ENCODE measurements at places on chromosomes 12 and 14. TPM values are rescaled to one million over a fixed set of nuclear protein-coding genes. Genes with fewer than 3 reads are reported as not detected.

DNA sequence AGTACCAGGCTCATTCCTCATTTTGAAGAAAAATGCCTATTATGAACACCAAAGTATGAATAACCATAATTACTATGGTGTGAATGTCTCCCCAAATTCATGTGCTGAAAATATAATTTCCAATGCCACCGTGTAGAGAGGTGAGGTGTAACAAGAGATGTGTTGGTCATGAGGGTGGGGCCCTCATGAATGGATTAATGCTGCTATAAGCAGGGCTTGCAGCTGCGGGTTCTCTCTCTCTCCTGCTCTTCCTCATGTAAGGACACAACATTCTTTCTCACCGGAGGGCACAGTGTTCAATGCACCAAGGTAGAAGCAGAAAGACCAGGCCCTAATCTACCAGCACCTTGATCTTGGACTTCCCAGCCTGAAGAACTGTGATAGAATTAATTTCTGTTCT lies 70.0 kb downstream of the TMTC1 start:
- DNase-seq = no peak
- no peak overlapping the region for H3K4me3 ChIP-seq
- H3K27me3 ChIP-seq = no peaks in the 10 kb centered on the region
- H3K27ac ChIP-seq = no peak overlapping the region
- no peaks in the 10 kb centered on the region for H3K36me3 ChIP-seq
- H3K4me1 ChIP-seq = no peaks in the 10 kb centered on the region

- no peak overlapping the region for H3K4me3 ChIP-seq
- no peaks in the 10 kb centered on the region for H3K36me3 ChIP-seq
- DNase-seq = no peak
- no peak overlapping the region for H3K27ac ChIP-seq
- no peaks in the 10 kb centered on the region for H3K4me1 ChIP-seq
Observed at GRCh38 chr12:119340578-119340977, 6.0 kb downstream of the CCDC60 start.

DNA sequence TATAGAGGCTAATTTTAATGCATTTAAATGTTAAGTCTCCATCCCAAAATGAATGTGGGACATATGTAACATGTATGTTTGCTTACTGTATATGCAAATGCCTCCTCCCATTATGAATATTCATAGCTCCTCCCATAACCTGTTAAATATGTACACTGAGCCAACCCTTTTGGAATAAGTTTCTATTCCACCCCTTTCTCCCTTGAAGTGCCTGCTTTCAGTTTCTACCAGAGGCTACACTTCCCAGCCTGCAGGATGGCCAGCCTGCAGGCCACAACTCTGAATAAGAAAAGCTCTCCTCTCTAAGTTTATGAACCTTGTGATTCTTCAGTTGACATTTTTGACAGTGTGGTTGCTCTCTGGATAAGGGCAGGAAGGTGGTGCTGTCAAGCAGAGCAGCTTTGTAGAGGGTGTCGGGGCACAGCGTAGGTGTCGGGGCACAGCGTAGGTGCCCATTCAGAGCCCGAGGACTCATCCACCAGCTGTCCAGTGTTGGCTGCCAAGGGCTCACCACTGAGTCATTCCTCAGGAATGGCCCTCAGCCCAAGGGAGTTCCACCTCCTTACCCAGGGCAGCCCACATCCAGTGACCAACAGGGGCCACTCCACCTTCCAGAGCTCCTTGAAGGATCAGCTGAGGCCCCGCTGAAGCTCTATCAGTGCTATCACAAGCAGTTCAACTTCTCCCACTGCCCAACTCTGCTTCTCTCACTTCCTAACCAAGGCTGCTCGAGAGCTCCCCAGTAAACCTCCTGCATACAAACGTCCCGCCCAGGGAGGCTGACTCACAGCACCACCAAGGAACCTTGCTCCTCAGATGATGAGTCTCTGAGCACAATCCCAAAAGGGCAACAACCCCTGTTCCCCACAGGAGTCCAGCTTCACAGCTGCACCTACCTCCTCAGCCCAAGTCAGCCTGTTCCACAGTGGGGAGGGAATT lies 31.4 kb downstream of the VWF start:
- no peak for DNase-seq
- H3K4me1 ChIP-seq = peaks cover 10% of the 10 kb centered on the region
- no peak overlapping the region for H3K27ac ChIP-seq
- H3K27me3 ChIP-seq = peaks cover 10% of the 10 kb centered on the region

DNA sequence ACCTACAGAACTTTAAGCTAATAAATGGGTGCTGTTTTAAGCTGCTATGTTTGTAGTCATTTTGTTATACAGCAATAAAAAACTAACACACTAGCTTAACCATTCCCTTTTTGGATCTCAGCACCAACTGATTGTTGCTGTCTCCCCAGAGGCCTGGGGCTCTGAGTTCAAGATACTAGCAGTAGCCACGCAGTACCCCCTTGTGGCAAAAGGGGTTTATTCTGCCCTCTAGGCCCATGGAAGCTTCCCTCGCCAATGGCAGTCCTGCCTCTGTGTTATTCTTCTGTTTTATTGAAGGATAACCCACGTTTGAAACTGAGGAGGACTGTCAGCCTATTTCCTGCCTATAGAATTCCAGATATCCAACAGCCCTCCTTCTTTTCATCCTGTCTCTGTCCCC lies 455.3 kb upstream of the ATP2B1 start:
- H3K4me1 ChIP-seq = no peaks in the 10 kb centered on the region
- DNase-seq = no peak
- H3K4me3 ChIP-seq = no peak overlapping the region
- H3K27ac ChIP-seq = no peak overlapping the region
- H3K36me3 ChIP-seq = no peaks in the 10 kb centered on the region

DNA sequence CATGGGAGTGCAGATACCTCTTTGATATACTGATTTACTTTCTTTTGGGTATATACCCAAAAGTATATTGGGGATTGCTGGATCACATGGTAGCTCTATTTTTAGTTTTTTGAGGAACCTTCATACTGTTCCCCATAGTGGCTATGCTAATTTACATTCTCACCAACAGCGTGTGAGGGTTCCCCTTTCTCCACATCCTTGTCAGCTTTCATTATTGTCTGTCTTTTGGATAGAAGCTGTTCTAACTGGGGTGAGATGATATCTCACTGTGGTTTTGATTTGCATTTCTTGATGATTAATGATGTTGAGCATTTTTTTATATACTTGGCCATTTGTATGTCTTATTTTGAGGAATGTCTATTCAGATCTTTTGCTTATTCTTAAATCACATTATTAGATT lies 44.1 kb upstream of the JDP2 start:
- no peak overlapping the region for H3K4me3 ChIP-seq
- H3K4me1 ChIP-seq = no peaks in the 10 kb centered on the region
- H3K36me3 ChIP-seq = no peaks in the 10 kb centered on the region
- DNase-seq = no peak

- H3K4me3 ChIP-seq = no peak overlapping the region
- DNase-seq = no peak
- H3K4me1 ChIP-seq = no peaks in the 10 kb centered on the region
- H3K27ac ChIP-seq = no peak overlapping the region
- no peaks in the 10 kb centered on the region for H3K36me3 ChIP-seq
Observed at GRCh38 chr12:25970916-25971653, 12.6 kb downstream of the RASSF8 start.

DNA sequence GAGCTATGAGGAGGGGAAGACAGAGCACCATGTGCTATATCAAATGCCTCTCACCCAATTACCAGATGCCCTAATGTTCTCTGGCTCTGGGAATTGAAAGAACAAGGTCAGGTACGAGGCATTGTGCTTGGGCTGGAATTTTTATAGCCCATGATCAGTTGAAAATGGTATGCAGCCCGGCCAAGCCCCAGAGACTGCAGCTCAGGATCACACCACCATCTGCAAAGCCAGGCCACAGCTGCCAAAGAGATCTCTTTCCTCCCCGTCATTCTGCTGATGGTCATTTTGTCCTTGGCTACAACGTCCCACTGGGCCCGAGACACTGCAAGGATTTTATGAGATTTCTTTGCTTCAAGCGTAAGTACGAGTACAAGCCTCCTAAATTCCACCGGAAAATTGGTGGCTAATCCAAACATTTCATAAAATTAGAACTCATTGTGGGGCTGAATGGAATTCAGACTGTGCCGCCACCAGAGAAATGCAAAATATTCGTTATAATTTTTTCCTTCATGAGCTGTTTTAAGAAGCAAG lies 15.1 kb downstream of the NUAK1 start:
- H3K27me3 ChIP-seq = peaks cover 4% of the 10 kb centered on the region
- H3K27ac ChIP-seq = no peak overlapping the region
- DNase-seq = no peak

DNA sequence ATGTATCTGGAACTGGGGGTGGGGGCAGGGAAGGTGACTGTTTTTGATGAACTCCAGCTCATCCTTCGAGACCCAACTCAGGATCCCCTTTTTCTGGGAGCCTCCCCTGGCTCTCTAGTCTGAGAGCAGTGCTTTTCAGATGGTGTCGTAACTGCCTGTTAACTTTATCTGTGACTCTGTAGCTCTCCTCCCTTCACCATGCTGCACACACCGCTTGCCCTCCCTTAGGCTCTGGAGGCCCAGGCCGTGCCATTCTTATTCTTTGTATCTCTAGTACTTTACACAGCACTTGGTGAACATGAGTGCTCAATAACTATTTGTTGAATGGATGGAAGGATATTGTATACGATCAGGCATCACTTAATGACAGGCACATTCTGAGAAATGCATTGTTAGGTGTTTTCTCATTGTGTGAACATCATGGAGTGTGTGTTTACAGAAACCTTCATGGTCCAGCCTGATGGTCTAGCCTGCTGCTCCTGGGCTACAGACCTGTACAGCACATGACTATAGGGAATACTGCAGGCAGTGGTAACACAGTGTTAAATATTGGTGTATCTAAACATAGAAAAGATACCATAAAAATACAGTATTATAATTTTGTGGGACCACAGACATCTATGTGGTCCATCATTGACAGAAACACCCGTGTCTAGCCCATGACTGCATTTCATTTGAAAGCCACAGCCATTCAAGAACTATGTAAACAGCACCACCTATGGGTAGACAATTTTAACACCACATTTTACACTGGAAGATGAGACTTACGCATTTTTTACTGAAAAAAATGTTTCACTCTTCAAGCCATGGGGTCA lies 91.8 kb downstream of the EML1 start:
- H3K4me3 ChIP-seq = no peak overlapping the region
- H3K27ac ChIP-seq = no peak overlapping the region
- peaks cover 10% of the 10 kb centered on the region for H3K27me3 ChIP-seq
- DNase-seq = peak; percentile 33

DNA sequence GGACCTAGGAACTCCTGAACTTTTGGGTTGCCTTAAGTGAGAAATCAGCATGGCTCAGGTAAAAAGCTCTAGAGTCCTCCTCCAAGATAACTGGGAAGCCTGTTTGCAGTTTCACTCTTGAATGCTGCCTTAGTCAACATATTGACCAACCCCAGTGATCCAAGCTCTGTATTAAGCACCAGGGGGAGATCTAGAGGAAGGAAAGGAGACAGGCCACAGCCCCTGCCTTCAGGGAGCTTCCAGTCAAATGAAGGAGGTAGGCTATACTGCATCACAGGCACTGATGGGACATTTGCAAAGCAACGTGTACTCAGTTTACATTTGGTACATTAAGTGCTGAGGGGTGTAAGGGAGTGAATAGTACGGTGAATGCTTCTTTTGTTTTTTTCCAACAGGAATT lies 1.2 kb upstream of the CSAD start:
- peaks cover 51% of the 10 kb centered on the region for H3K4me1 ChIP-seq
- DNase-seq = no peak
- H3K36me3 ChIP-seq = peaks cover 47% of the 10 kb centered on the region
- H3K27ac ChIP-seq = peak overlapping the region; percentile 90
- no peaks in the 10 kb centered on the region for H3K27me3 ChIP-seq

Gene PRB2
- not detected for total RNA-seq

Gene MGP
- total RNA-seq = 0.21 TPM

Gene COA8
- total RNA-seq = 34.3 TPM

Gene TPPP2
- not detected for total RNA-seq

Gene RD3L
- total RNA-seq = not detected
